Neural progenitor cell (in vitro differentiated cells): ENCODE measurements at places on chromosomes 4 and X. TPM values are rescaled to one million over a fixed set of nuclear protein-coding genes. Genes with fewer than 3 reads are reported as not detected.
A peak's percentile ranks its signal among the peaks of the same experiment; 100 is the strongest.

GRCh38 chr4:119765951-119766350 lies 137.3 kb upstream of the PDE5A start:
- no peaks in the 10 kb centered on the region for H3K27me3 ChIP-seq
- H3K4me3 ChIP-seq = no peak overlapping the region
- H3K36me3 ChIP-seq = no peaks in the 10 kb centered on the region
- H3K27ac ChIP-seq = no peak overlapping the region
- H3K4me1 ChIP-seq = no peaks in the 10 kb centered on the region

GRCh38 chrX:116841290-116841689 lies 378.5 kb upstream of the CT83 start:
- no peaks in the 10 kb centered on the region for H3K4me1 ChIP-seq
- no peaks in the 10 kb centered on the region for H3K27me3 ChIP-seq
- no peaks in the 10 kb centered on the region for H3K36me3 ChIP-seq
- no peak overlapping the region for H3K27ac ChIP-seq

- no peaks in the 10 kb centered on the region for H3K27me3 ChIP-seq
- H3K27ac ChIP-seq = no peak overlapping the region
- H3K4me3 ChIP-seq = no peak overlapping the region
- H3K36me3 ChIP-seq = no peaks in the 10 kb centered on the region
- DNase-seq = peak; percentile 7
Observed at GRCh38 chr4:101230801-101231426, 116.4 kb downstream of the PPP3CA start.

DNA sequence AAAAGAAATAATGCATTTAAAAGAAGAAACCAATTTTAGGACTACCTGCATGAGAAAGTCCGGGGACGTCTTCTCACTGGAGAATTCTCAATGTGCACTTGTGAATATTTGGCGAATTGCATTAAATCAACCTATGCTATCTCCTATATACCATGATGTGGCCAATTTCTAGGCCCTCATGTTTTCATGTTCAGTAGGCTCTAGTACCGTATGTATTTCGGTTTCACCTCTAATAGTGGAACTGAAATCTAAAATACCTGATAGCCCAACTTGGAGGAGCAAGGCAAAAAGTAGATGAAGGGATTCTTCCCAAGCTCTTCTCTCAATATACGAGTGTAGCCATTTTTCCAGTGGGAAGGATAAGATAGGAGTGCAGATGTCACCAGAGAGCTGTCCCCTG lies 11.4 kb upstream of the FGF2 start:
- no peak overlapping the region for H3K27ac ChIP-seq
- H3K4me1 ChIP-seq = peaks cover 5% of the 10 kb centered on the region
- H3K27me3 ChIP-seq = no peaks in the 10 kb centered on the region
- no peaks in the 10 kb centered on the region for H3K36me3 ChIP-seq
- H3K4me3 ChIP-seq = no peak overlapping the region

DNA sequence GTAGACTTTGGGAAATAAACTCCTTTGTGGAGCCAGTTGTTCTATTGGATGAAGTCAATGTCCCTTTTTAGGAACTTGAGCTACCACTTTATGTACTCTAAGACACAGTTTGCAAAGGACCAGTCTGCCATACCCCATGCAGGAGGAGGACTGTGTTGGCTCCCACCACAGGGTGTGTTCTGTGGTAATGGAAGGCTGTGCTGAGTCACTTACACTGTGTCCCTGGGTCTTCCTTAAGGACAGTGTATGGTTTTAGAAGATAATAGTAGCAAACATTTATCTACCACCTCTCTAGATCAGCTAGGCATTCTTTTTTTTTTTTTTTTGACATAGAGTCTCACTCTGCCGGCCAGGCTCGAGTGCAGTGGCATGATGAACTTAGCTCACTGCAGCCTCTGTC lies 184.0 kb upstream of the PGRMC2 start:
- no peak for DNase-seq
- H3K27me3 ChIP-seq = no peaks in the 10 kb centered on the region
- H3K4me3 ChIP-seq = no peak overlapping the region
- H3K36me3 ChIP-seq = no peaks in the 10 kb centered on the region
- peaks cover 3% of the 10 kb centered on the region for H3K4me1 ChIP-seq

GRCh38 chr4:36099509-36099908 lies 144.8 kb downstream of the ARAP2 start:
- no peaks in the 10 kb centered on the region for H3K4me1 ChIP-seq
- no peaks in the 10 kb centered on the region for H3K27me3 ChIP-seq
- H3K36me3 ChIP-seq = no peaks in the 10 kb centered on the region
- no peak overlapping the region for H3K27ac ChIP-seq

DNA sequence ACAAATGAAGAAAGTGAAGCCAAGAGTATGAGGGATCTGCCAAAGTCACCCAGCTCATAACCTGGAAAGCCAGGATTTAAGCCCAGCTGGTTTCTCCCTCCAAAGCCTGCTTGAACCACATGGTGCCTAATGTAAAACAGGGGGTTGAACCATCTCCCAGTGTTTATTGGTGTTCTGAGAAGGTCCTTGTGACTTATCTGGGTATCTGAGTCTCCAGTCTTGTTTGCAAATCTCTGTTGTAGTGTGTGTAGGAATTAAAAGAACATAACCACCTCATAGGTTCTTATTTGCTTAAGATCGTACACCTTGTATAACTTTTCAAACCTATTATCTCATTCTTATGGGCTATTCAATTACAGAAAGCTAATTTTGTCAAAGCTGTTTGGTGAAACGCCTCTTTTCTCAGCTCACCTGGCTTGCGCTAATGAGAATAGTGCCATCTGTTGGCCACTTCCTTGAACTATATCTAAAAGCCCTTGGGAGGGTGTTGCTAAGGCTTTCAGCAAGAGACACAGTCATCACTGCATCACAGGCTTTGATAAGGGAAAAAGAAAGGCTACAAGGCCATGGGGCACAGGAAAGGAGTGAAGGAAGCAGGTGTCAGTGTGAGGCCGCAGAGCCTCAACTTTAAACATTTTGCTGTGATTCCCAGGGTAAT lies 34.0 kb downstream of the ETDB start:
- no peaks in the 10 kb centered on the region for H3K4me1 ChIP-seq
- no peaks in the 10 kb centered on the region for H3K36me3 ChIP-seq
- peak; percentile 69 for DNase-seq
- H3K27me3 ChIP-seq = no peaks in the 10 kb centered on the region
- H3K4me3 ChIP-seq = no peak overlapping the region

DNA sequence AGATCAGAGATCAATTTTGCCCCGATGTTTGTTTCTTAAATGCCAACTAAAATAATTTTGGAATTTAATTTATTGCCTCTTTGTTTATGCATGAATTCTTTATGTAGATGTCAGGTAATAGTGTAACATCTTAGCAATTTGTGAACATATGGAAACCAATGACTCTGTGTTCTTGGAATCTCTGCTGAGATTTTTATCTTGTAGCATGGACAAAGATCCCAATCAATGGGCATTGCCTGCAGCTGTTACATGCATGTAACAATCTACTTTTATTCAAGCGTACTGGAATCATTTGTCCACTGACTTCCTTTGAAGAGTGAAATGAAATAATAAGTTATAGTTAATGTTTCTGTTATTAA lies 61.6 kb upstream of the ARSJ start:
- no peaks in the 10 kb centered on the region for H3K27me3 ChIP-seq
- H3K36me3 ChIP-seq = no peaks in the 10 kb centered on the region
- H3K4me1 ChIP-seq = no peaks in the 10 kb centered on the region
- DNase-seq = no peak
- H3K27ac ChIP-seq = no peak overlapping the region

DNA sequence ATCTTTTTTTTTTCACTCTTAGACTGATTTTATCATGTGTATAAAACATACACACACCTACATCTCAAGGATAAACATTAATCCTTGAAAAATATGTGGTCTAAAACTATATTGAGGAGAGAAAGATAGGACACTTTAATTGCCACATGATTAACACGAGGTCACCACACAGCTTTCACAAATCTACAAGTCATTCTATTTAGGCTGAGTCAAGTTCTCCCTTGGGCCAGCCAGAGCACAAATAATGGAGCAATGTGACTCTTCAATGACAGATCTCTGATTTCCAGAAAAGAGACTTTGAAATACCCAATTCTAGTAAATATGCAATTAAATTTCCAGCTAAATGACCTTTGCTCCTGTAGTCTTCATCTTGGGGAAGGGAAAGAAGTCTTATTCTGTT lies 12.9 kb upstream of the ADH4 start:
- no peak overlapping the region for H3K4me3 ChIP-seq
- H3K27me3 ChIP-seq = no peaks in the 10 kb centered on the region
- DNase-seq = no peak
- H3K36me3 ChIP-seq = peaks cover 4% of the 10 kb centered on the region
- no peaks in the 10 kb centered on the region for H3K4me1 ChIP-seq

DNA sequence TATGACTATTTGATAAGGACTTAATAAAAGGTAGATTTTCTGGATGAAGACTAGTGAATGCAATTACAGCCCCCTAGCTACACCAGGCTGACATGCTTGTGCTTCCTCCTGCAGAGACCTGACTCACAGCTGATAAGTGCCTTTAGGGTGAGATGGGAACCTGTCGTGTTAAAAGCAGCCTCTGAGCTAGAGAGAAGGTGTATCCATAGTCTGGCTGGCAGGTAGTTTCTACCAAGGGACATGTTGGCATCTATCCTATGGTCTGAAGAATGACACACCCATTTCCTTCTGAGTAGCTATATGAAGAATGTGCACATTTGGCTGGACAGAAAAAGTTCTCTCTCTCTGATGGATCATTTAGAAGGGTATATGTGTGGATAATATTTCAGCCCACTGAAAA lies 64.1 kb downstream of the PARM1 start:
- no peaks in the 10 kb centered on the region for H3K27me3 ChIP-seq
- DNase-seq = no peak
- no peaks in the 10 kb centered on the region for H3K4me1 ChIP-seq
- H3K4me3 ChIP-seq = no peak overlapping the region
- no peak overlapping the region for H3K27ac ChIP-seq
- no peaks in the 10 kb centered on the region for H3K36me3 ChIP-seq

GRCh38 chrX:47683829-47684205 lies 24.8 kb upstream of the UXT start:
- no peak for DNase-seq
- no peaks in the 10 kb centered on the region for H3K36me3 ChIP-seq
- H3K27me3 ChIP-seq = no peaks in the 10 kb centered on the region
- H3K4me3 ChIP-seq = no peak overlapping the region

GRCh38 chr4:92969650-92970379 lies 666.0 kb downstream of the GRID2 start:
- no peak overlapping the region for H3K27ac ChIP-seq
- H3K4me3 ChIP-seq = no peak overlapping the region
- no peak for DNase-seq
- no peaks in the 10 kb centered on the region for H3K36me3 ChIP-seq
- H3K27me3 ChIP-seq = no peaks in the 10 kb centered on the region

DNA sequence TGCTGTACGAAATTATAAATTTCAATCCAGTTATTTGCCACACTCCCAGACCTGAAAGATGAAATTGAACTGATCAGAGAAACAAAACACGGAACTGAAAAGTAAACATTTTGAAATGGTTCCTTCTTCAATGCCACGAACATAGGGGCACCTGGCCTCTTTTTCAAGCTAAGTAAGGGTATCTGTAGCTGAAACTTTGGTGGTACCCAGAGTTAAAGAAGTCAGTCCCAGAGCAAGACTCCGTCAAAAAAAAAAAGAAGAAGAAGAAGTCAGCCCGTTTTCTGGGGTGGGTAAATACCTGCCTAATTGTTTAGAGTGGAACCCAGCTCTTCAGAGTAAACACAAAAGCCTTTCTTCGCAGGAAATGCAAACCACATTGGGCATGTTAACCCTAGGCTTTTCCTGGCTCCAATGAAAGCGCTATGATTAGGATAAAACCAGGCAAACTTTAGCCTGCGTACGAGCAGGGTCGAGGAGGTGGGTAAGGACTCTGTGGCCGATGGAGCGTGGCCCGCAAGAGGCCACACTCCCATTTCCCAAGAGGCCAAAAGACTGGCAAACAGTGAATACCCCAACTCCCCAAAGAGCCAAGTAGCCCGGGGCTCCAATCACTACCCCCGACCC lies 1.3 kb downstream of the ANTXR2 start:
- peak; percentile 67 for DNase-seq
- H3K4me1 ChIP-seq = peaks cover 11% of the 10 kb centered on the region
- no peak overlapping the region for H3K27ac ChIP-seq
- H3K27me3 ChIP-seq = peaks cover 27% of the 10 kb centered on the region
- no peaks in the 10 kb centered on the region for H3K36me3 ChIP-seq

DNA sequence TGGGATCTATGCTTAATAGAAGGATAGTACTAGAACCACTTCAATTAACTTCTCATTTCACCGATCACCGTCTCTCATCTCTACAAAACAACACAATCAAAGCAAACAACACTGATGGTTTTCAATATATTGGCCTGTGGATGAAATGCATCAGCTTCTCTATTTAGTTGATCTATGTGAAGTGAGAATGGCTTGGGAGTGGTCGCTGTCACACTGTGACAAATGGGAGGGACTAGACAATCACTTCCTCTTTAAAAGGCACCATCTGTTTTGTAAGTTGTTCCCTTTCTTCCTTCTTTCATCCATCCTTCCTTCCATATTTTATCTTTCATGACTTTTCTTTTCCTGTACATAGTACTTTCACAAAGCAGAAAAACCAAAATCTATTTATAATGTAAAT lies 23.9 kb upstream of the NWD2 start:
- no peak overlapping the region for H3K27ac ChIP-seq

GRCh38 chr4:156584100-156584499 lies 387.5 kb downstream of the PDGFC start:
- no peak overlapping the region for H3K27ac ChIP-seq
- no peak for DNase-seq
- no peaks in the 10 kb centered on the region for H3K27me3 ChIP-seq
- H3K4me1 ChIP-seq = no peaks in the 10 kb centered on the region

DNA sequence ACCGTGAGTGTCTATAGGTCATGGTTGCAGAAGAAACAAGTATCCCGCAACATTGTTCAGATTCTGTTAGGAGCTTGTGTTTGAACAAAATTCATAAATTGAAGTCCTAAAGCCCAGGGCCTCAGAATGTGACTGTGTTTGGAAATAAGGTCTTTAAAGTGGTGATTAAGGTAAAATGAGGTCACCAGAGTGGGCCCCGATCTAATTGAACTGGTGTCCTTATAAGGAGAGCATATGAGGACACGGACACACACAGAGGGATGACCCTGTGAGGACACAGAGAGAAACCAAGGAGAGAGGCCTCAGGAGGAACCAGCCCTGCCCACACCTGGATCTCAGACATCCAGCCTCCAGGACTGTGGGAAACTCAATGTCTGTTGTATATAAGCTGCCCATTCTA lies 76.9 kb downstream of the DHRSX start:
- no peaks in the 10 kb centered on the region for H3K4me1 ChIP-seq
- H3K4me3 ChIP-seq = no peak overlapping the region
- DNase-seq = no peak
- H3K27me3 ChIP-seq = no peaks in the 10 kb centered on the region
- no peak overlapping the region for H3K27ac ChIP-seq

DNA sequence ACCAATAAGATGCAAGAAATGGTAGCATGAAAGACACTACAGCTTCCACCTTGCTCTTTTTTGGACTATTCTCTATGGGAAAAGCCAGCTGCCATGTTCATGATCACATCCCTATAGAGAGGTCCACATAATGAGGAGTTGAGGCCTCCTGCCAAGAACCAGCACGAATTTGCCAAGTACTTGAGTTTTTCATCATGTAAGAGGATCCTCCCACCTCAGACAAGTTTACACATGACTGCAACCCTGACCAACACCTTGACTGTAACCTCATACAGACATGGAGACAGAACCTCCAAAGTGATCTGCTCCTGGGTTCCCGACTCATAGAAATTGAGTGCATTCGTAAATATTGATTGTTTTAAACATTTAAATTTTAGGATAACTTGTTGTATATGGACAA lies 135.2 kb upstream of the TSPAN5 start:
- H3K4me3 ChIP-seq = no peak overlapping the region
- peaks cover 15% of the 10 kb centered on the region for H3K4me1 ChIP-seq
- no peaks in the 10 kb centered on the region for H3K27me3 ChIP-seq
- no peak for DNase-seq

BDH2 gene
- total RNA-seq = 80.5 and 95.3 TPM in 2 replicates

CFAP47 gene
- 0.13 and 0.15 TPM in 2 replicates for total RNA-seq

TMEM31 gene
- 0.46 TPM in 1 of 2 replicates, not detected in the other for total RNA-seq

PHOX2B gene
- total RNA-seq = not detected in 2 replicates

IQCM gene
- 0.26 TPM in 1 of 2 replicates, not detected in the other for total RNA-seq

TRIML2 gene
- total RNA-seq = 0.28 and 0.65 TPM in 2 replicates

SHOX gene
- not detected in 2 replicates for total RNA-seq
